ENCODE measurements at places on chromosomes 2 and 18.

DNA sequence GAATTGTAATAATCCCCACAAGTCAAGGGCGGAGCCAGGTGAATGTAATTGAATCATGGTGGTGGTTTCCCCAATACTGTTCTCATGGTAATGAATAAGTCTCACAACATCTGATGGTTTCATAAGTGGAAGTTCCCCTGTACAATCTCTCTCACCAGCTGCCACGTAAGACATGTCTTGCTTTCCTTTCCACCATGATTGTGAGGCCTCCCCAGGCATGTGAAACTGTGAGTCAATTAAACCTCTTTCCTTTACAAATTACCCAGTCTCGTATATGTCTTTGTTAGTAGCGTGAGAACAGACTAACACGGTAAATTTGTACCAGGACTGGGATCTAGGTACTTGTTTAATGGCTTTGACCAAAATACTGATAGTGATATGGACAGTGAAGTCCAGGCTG is 744.3 kb upstream of the REG3G start:
- no peak for DNase-seq

DNA sequence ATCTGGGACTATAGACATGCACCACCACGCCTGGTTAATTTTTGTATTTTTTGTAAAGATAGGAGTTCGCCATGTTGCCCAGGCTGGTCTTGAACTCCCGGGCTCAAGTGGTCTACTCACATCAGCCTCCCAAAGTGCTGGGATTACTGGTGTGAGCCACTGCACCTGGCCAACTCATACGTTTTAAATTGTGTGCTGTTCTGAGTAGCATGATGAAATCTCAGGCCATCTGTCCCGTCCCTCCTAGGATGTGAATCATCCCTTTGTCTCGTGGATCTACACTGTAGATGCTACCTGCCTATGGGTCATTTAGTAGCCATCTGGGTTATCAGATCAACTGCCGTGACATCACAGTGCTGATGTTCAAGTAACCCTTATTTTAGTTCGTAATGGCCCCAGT is 38.5 kb upstream of the RMP24 start:
- DNase-seq, result no peak

DNA sequence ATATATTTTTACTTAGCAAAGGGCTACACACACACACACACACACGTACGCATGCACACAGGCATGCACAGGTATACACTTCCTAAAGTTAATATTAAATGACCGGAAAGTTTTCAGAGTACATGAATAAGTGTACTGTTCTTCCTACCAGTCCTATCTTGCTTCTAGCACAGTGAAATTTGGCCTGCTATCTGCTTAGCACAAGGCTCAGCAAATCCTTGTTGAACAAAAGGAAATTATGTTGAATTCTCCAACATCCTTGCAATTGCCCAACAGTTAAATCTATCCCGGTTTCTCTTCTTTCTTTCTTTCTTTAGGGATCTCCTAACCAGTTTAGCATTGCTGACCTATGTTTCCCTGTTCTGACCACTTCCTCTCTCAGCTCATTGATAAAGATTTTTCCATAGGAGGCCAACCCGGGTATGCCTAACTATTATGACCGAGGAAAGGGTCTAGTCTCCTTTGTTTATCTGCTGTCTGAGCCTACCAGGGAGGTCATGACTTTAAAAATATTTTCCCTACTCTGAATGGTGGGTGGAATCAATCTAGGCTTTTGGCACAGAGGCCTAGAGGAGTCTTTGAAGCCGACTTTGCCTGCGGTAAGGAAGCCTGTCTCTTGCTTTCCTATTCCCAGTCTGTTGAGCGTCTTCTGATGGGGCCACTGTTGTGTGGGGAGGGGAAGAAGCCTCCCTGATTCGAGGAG is 400.7 kb downstream of the HRH4 start:
- DNase-seq, result no peak

DNA sequence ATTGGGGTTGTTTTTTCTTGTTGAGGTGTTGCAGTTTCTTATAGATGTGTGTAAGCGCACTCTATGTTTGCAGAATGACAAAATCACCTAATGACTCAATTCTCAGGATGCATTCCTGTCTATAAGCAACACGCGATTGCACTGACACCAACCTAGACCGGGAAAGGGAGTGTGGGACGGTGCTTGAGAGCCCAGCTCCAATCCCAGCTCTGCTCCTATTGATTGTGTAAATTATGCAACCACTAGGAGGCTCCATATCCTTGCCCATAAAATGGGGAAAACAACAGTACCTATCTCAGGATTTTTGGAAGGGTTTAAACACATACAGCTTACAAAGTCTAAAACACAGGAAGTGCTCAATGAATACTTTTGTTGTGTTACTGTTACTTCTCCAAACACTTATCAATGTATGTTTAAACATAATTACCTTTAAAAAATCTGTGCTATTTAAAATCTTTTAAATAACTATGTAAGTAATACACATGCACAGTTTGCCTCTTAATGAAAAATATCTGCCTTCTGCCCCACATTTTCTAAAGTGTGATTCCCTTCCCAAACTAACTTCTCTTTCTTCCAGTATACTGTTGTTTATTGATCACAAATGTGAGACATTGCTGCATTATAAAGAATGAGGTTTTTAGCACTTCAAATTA is 132.5 kb downstream of the SPHKAP start:
- no peak for DNase-seq

DNA sequence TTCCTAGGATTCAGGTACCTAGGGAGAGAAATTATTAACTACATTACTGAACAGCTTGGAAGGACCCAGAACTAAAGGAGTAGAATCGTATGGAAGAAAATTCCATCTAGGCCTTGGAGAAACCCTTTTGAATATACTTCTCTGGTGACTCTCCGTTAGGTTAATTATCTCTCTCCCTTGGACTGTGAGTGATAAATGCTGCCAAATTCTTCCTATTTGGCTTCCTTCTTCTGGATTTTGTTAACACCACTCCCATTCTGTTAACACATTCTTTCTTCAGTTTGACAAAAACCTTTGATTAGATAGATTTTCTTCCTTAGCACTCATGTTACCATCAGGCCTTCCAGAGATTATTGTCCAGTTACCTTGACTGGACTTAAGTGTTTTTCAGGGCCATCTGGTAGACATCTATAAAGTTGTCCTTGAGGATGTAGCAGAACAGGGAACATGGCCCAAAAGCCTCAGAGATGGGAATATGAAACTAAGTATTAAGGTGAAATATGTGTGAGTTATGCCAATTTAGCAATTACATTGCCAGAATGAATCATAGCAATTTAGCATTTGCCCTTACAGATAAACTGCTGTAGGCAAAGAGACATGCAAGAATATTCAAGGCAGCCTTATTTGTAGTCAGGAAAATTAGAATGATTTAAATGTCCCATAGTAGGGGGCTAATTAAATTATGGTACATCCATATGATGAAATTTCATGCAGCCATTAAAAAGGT is 6.7 kb downstream of the CYP27A1 start:
- no peak for DNase-seq

Measured in suprapubic skin (tissue), 4 donors.